Right ventricle myocardium inferior (tissue), 1 donor: ENCODE measurements at places on chromosomes 16 and 17. TPM values are rescaled to one million over a fixed set of nuclear protein-coding genes. Genes with fewer than 3 reads are reported as not detected.

Gene TBC1D3C
- not detected for total RNA-seq

Gene KRTAP4-5
- total RNA-seq, result not detected

Gene C16orf54
- total RNA-seq, result 0.73 TPM

Gene STAC2
- total RNA-seq, result 2.9 TPM

Gene LPO
- not detected for total RNA-seq

Gene SPATA2L
- total RNA-seq, result 3.4 TPM

Gene TSNAXIP1
- total RNA-seq, result 0.41 TPM

Gene CETP
- total RNA-seq, result 0.32 TPM

Gene CAPN15
- total RNA-seq, result 16.8 TPM

Gene NXPH3
- total RNA-seq, result 4.5 TPM

Gene DHRS7C
- total RNA-seq, result 69.8 TPM

Gene C16orf74
- total RNA-seq, result 0.95 TPM

DNA sequence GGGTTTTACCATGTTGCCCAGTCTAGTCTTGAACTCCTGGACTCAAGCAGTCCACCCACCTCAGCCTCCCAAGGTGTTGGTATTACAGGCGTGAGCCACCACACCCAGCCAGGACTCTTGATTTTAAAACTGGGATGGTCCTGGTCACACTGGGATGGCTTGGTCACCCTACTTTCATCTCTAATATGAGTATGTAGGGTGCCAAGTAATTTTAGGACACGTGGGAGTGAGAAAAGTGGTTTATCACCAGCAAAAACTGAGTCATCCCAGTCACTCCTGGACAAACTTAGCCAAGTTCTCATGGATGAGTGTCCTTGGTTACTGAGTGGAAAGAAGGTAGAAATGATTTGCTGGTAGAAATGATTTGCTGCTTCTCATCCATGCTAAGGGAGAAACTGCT lies 9.9 kb downstream of the CLEC19A start:
- no peak for DNase-seq

DNA sequence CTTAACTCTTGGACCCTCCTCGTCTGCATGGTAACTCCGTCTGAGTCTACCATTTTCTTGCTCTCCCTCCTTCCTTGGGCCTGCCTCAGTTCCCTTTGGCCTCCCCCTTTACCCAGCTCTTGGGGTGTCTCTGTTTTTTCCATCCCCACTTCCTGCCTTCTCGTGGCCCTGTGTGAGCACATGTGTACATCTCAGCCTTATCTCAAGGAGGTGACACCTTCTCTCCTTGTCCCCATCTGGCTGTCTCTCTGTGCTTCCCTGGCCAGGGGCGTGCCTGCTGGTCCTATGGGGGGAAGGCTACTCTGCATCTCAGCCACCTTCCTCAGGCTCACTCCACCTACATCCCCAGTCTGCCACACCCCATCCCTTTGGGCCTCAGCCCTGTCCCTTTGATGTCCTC lies 6.6 kb downstream of the CTF1 start:
- no peak for DNase-seq

- DNase-seq, result no peak
These were observed 18.5 kb downstream of the TOP2A start for GRCh38 chr17:40399185-40399584.

- peak; percentile 87 for DNase-seq
These were observed 4.7 kb upstream of the GFAP start for GRCh38 chr17:44919885-44920564.

DNA sequence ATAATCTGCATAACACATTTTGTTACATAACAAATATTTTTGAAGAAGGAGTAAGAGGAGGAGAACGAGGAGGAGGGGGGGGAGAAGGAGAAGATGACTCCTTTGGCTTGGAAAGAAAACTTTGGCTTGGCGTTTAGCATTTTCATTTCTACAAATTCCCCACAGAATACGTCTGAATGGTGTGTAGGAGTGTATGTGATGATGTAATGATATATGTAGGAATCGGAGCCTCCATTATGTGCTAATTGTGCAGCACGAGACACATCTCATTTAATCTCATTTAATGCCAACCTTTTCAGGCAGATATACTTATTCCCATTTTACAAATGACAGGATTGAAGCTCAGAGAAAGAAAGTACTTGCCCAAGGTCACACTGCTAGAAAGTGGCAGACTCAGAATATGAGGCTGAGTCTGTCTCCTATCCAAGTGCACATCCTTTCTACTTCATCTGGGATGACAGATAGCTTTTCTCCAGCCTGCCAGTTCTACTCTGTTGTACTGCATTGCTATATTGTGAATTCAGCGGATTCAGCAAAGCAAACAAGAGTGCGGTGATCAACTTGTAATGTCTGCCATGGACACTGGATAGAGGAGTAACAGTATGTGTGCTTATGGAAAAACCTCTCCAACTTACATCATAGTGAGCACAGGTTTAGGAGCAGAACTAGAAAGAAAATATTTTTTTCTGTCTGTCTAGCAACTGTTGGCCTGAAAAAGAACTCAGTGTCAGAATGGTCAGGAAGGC lies 10.4 kb upstream of the SLC47A2 start:
- no peak for DNase-seq

- DNase-seq, result no peak
These were observed 2.2 kb downstream of the ETV4 start for GRCh38 chr17:43543771-43544575.

DNA sequence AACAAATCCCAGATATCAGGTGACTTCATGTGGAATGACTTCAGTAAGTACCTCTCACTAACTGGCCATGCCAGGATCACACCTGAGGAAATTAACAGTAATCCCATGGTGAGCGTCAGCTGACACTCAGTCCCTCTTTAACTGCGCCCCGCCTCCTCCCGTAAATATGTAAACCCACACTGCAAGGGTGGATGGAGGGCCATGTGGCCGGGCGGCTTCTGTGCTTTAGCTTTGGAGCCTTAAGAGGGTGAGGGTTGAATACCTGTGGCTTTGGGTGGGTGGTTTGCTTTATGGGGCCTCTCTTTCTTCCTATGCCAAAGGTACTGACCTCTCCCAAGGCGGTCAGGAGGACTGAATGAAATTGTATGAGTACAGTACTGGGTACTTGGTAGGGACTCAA lies 141.7 kb downstream of the MRM1 start:
- DNase-seq, result no peak

GRCh38 chr16:11151156-11151884 lies 104.7 kb downstream of the SOCS1 start:
- DNase-seq, result peak; percentile 32

DNA sequence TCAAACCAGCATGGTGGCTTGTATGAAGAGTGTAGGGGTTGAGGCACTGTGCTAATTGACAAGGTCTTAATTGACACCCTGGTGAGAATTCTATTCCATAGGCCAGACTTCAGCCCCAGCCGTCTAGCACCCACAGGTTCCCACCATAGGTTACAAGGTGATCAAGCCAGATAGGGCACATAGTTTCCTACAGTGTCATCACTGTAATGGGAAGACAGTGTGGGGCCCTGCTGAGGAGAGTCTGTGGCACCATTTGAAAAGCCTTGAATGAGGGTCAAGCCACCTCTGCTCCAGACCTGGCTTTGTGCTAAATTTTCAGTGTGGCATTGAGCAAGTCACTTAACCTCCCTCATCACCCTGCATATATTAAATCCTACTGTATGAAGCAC lies 36.2 kb downstream of the YPEL2 start:
- no peak for DNase-seq

GRCh38 chr16:82456683-82457082 lies 170.1 kb upstream of the CDH13 start:
- DNase-seq, result no peak

DNA sequence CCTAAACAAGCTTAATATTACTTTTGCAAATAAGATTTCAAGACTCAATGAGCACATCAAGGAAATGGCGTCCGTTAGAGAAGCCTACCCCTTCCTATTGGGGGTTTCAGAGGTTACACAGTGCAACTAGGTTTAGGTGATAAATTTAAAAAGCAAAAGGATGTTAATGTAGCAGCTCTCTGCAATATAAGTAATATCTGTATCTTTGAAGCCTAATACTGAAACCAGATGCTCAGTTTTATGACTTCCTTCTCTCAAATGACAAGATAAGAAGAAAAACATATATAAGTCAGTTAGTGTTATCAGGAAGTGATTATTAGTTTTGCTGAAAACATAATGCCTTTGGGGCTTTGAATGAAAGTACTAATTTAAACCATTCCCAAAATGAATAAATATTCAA lies 54.3 kb upstream of the MED13 start:
- DNase-seq, result no peak

DNA sequence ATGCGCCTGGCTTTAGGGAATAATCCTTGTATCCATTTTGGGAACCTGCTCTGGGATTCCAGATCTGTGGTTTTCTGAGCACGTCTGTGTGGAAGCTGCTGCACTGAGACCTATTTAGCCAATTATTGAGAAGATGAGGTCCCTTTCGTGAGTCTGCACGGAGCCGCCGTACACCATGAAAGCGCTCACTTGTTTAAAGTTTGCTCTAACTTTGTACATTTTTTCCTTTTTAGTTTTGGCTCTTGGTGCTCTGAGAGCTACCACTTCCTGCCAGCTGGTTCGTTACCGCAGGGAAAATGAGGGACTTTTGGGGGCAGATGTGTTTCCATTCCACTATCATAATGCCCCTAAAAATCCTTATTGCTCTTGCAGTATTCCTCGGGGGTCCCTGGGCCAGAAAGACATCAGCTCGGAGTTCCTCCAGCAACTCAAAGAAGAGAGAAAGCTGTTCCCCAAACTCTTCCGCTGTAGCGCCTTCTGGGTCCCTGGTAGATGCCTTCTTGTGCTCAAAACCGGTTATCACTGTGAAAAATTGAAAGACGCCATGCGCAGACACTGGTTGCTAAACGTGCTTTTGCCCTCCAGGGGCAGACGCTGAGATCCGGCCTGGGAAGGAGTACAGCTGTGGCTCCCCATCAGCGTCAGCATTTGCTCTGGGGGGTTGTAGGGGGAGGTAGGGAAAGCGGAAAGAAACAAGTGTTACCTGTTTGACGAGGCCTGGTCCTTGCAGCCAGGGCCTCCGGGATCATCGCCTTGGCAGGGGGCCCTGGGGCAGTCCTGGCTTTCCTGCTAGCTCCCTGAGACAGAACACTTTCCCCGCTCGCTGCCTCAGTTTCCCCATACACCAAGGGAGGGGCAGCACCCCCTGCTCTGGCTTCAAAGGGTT lies 238.1 kb downstream of the MRTFB start:
- DNase-seq, result no peak

GRCh38 chr17:28667870-28668269 lies 5.9 kb downstream of the SUPT6H start:
- DNase-seq, result no peak

- no peak for DNase-seq
These were observed 1.4 kb downstream of the ZG16 start for GRCh38 chr16:29779474-29779873.

DNA sequence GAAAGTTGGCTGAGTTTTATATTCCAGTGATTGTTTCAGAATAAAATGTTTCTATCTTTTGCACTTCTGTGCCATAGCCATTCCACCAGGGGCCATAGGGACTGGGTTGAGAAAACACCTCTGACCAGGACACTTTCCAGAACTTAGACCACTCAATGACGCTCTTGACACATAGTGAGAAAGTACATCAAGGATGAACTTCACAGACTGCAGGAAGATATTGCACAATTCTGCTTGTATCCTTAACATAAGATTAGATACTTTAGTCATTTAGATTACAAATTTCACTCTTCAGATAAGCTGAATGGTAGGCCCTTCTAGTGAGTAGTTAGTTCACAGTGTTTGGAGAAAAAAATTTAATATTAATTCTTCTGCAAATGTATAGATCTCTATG lies 13.0 kb upstream of the MPHOSPH6 start:
- DNase-seq, result no peak

GRCh38 chr17:42517516-42517915 lies 18.5 kb upstream of the NAGLU start:
- peak; percentile 92 for DNase-seq

DNA sequence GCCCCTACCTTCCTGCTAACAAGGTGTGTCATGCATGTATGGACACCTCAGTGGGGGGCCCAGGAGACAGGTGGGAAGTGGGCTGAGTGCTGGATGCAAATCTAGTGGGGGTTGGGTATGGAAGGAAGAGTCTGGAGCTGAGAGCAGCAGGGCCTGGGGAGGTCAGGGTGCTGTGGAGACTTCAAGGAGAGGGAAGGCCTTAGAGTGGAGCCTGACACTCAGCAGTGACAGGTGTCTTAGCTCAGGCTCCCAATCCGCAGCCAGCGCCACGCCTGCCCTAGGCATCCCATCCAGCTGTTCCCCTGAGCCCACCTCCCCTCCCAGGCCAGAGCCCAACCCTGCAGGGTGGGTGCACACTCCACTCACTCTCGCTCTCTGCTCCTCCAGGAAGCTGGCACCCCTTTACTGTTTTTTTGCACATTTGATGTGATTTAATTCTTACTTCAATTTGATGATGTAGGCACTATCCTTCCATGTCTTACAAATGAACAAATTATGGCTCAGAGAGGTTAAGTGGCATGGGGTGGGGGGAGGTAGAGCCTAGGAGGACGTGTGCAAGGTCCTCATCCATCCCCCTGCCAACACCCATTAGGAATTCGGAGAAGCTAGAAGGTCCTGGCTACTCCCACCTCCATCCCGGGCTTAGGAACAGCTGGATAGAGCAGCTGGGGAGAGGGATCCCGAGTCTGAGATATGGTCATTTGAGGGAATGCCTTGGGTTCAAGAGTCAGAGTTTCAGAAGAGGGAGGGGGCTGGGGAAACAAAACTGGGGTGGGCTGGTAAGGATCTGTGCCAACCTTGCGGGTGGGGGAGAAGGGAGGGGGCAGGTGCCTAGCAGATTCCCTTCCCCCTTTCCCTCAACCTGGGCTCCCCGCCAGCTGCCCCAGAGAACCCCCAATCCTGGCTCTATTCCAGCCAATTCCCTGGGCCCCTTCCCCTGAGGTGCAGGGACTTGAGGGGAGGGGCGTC lies 2.1 kb downstream of the FAM171A2 start:
- peak; percentile 25 for DNase-seq

DNA sequence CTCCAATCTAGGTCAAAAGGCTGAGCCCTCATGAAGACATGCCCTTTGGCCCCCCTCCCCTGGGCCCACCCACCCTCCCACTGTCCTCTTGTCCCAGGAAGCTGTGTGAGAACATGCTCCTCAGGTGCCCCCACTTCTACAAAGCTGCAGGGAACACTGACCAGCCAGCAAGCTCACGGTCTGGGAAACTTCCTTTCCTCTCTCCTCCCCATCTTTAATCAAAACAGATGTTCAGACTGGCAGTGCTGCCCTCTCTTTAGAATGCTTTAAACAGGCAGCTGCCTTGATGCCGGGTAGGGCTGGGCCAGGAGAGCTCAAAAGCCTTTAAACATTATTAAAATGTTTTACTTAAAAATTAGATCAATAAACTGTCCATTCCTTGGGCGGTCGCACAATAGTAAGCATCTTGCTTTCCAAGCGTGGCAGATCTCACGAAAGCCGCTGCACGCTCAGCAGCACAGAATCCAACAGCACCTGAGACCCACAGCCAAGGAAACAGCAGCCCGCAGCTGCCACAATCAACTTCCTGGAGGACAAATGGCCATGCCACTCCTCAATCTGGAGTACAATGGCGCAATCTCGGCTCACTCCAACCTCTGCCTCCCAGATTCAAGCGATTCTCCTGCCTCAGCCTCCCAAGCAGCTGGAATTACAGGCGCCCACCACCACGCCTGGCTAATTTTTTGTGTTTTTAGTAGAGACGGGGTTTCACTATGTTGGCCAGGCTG lies 399.2 kb downstream of the SLC39A11 start:
- no peak for DNase-seq

GRCh38 chr16:82440336-82440735 lies 186.4 kb upstream of the CDH13 start:
- DNase-seq, result no peak

GRCh38 chr17:58172369-58173071 lies 5.7 kb downstream of the OR4D2 start:
- DNase-seq, result no peak

GRCh38 chr16:84379008-84379708 lies 10.8 kb downstream of the ATP2C2 start:
- no peak for DNase-seq

- DNase-seq, result no peak
These were observed 60.4 kb downstream of the BAIAP2 start for GRCh38 chr17:81095383-81095762.
